ENCODE measurements at places on chromosomes 6 and 20.

- DNase-seq: no peak
Measured at GRCh38 chr6:45566882-45567281, 189.1 kb upstream of the SUPT3H start.

DNA sequence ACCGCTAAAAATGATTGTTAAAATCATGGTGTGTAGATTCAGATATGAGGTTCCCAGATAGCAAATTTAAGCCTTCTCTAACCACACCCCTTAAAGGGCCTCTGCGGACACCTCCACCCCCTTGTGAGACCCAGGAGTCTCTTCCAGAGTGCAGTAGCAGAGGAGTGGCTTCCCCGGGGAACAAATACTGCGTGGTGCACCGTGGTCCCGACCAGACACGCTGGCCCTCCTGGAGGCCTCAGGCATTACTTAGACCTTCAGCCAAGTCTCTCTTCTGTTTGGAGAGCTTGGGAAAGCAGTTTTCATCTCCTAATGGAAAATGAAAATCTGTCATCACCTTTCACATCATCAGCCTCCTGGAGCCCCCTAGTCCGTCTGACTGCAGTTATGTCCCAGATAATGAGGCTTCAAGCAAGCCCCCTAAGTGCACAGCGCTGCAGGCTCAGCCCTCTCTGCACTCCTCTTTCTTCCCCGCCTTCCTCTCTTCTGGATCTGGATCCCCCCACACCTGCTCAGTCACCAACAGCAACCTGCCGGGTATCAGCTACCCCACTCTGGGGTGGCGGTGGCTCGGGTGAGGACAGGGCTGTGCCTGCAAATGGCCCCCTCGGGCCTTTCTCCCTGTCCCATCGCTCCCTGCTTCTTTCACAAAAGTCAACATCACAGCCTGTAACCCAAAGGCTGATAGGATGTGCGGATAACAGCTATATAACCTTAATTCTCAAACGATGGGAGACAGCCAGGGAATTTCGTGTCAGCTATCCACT is 58.8 kb upstream of the TAGAP start:
- no peak for DNase-seq

GRCh38 chr20:10761786-10762185 is 88.0 kb upstream of the JAG1 start:
- DNase-seq: no peak

DNA sequence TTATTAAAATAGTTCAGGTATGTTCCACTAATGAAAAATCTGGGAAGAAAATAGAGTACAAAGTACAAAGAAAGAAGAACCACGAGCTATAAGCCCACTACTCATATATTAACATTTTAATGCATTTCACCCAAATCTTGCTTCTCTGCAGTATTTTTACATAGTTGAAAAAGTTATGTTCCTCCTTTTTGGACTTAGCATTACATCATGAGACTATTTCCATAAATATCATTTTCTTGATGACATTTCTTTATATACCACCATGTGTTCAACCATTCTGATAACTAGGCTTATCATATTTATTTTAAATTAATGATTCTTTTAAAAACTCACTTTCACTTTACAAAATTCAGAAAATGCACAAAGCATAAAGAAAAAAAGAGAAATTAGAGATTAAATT is 3.0 kb downstream of the IPCEF1 start:
- no peak for DNase-seq

DNA sequence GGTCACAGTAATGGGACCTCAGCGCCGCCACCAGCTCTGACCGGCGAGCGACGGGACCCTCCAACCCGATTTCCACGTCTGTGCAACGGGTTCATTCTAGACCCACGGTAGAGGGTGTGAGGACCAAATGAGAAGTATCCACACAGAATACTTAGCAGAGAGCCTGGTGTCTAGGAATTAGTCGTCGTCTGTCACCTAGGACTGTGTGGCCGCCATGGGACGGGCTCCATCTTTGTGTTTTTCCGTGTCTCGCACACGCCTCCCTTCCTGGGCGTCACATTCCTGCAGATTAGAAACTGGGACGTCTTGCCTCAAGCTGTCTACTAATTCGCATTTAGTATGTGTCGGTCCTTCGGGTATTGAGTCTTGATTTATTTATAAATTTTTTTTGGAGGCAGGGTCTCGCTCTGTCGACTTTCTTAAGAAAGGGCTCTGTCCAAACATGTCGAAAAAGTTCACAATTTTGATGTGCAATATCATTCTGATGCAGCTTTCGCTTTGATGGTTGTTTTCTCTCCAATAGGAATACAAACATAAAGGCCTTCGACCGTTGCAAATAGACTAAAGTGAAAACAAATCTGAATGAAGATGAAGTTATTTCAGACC is 563 bp downstream of the MGME1 start:
- peak; percentile 5 for DNase-seq

DNA sequence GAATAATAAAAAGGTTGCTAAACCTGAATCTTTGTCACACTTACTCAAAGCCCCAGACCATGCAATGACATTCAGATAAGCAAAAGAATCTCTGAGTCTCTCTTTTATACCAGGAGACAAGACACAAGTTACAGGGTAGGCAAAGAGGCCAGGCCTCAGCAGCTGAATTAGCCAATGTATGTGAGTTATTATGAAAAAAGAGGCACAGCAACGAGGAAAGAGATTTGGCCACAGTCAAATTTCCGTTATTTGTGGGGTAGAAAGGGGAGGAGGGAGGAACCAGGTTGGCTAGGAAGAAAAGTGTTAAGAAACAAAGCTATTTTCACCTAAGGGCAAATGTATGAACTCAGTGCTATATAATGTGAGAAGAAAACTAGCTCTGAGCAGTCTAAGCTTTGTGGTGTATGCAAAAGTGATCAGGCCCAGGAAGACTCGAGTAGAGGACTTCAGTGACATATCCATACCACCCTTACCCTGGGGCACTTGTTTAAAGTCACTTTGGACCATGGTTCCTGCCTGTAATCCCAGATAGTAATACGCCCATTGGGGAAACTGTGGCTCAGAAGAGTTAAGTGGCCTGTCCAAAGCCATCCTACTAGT is 19.1 kb downstream of the IPCEF1 start:
- no peak for DNase-seq

GRCh38 chr6:87789198-87789899 is 87.3 kb upstream of the AKIRIN2 start:
- DNase-seq: no peak

DNA sequence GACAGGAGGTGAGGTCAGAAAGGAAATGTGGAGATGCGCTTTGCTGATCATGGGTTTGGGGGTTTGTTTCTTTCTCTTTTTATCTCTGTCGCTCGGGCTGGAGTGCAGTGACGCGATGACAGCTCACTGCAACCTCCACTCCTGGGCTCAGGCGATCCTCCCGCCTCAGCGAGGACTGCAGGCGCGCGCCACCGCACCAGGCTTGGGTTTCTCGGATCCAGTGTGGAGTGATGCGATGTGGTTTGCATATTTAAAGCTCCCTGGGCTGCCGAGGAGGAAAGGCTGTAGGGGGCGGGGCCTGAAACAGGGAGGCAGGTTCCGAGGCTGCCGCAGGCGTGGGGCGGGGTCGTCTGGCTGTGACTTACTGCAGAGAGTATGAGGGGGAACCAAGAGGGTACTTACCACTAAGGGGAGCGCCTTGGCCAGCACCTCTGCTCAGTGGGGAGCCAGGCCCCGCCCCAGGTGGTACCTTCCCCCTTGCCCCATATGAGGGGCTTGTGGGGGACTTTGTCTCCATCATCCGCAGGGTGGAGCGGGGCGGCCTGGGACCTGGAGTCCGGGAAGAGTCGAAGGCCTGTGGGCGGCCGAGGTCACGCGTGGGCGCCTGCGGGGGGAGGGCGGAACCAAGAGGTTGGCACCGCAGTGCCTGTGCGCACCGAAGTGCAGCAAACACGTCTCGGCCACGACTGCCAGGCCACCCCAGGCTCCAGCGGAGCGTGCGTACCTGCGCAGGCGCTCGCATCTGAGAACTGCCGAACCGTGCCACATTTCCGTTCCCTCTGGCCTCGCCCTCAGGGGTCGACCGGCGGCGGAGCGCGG is 12.7 kb upstream of the BAK1 start:
- DNase-seq: peak; percentile 40

DNA sequence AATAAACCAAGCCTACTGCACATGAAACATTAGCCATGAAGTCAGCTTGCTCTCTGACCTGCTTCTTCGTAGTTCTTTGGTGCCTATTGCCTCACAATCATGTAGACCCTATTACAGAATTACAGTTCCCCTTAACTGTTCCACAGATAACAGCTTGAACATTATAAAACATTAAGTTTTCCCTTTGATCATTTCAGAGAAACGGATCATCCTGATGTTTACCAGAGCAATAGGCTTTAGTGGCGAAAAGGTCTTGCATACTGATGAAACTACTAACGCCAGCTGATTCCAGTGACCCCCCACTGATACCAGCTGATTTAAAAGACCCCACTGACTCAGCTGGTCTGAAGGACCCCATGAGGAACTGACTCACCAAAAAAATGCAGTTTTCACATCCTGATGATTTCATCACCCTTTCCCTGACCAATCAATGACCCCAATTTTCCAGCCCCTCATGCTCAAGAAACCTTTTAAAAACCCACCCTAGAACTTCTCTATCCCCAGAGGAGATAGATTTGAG is 39.4 kb upstream of the MLIP start:
- DNase-seq: no peak

DNA sequence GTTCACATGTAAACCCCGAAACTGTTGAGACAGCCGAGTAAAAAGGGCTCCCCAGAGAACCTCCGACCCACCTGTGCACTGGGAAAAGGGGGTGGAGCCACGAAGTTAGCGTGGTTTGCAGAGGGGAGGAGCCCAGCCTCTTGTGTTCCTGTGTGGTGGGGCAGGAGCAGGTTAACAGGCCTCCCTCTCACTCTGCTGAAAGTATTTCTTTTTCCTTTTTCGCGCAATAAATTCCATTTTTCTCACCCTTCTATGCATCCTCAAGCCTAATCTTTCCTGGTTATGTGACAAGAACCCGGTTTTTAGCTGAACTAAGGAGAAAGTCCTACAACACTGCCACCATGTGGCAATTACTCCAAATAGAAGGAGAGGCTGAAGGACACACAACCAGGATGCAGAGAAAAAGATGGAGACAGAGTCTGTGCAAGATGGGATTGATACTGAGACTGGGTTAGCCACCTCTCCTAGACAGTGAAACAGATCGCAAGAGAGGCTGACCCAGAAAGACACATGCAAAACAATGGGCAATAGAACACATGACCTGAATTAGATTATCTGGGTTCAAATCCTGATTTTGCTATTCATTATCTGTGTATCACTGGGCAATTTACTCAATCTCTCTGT is 168.7 kb upstream of the PRSS16 start:
- DNase-seq: peak; percentile 9

GRCh38 chr20:3000852-3001523 is 42.4 kb upstream of the GNRH2 start:
- no peak for DNase-seq

DNA sequence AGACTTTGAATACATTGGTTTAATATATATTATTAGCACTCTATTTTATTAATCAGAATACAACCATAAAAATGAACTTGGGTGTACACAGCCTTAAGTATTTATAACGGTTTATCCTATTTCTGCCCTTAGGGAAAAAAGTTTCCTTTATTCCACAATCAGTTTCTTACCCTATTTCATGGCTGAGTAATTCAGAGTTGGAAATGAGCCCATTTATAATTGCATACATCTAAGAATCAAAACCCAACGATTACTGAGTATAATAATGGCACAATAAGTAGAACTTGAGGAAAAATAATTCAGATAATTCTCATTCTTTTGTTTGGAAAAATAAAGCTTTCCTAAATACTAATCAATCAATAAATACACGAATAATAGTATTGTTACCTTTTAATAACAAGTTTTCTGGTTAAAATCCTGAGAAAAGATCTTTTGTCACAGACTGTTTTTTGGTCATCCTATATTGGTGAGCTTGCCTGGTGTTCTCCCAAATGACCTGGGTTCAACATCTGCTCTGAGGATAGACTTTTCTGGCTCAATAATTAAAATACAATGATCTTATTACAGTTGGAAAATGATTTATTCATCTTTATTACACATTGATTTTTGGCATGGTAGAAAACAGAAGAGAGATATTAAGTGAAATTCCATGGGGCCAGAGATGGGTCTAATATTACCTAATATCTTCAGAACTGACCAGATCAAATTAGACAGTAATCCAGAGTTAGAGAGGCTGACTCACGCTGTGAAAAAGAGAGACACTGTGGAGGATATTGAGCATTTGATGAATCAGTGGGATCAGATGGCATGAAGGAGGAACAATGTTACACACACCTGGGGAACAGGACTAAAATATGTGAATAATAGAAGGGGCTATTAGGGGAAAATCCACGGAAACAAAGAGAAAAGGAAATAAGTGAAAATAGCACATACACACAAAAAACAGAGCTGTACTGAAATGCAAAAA is 162.1 kb upstream of the TBX18 start:
- no peak for DNase-seq

DNA sequence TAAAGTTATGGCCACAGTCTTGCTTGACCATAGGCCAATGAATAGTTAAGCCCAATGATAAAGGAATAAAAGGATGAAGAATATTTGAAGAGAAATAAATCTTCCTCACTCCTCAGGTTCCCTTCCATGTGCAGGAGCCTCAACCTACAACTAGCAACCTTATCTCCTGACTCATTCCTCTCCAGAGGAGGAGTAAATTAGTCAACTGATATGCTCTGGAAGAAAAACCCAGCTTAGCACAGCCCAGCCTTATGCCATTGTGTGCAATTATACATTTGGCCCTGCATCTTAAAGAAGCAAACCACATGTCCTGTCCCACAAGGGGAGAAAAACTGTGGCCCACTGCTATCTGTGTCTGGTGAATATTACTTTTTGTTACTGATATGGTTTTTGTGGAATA is 82.1 kb downstream of the PHIP start:
- DNase-seq: no peak

DNA sequence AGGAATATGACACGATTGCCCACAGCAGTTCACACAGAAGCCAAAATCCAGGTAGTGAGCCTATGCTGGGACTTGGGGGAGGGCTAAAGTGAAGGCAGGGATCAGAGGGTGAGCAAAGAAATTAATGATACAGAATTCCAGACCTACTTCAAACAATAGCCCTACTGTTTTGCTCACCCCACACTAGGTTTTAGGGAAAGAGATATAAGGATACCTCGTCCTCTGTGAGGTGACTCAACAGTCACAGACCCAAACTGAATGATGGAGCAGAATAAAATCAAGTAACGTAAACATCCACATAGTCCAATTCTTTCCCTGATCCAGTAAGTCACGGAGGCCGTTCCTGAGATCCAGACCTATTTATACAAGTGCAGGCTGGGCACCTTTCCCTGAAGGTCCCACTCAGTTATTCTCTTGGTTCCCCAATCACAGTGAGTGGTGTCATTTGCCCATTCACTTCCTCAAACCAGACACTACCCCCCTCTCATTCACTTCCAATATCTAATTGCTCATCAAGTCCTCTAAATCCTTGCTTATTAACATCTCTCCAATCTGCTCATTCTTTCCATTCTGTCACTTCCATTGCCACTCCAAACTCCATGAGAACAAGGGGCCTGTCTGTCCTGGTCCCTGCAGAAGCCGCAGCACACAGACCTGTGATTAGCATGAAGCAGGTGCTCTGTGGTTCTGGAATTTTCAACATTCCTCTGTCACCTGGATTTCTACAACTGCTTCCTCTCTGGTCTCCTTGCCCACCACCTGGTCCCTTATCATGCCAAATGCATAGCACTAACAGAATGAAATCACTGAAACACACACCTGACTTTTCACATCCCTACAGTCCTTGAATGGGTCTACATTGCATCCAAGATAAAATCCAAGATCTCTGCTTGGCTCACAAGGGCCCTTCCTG is 55.9 kb downstream of the ATXN1 start:
- DNase-seq: no peak
